ENCODE measurements at places on chromosomes 4 and X.

- H3K27ac ChIP-seq = no peak overlapping the region
- peaks cover 20% of the 10 kb centered on the region for H3K4me1 ChIP-seq
- H3K4me3 ChIP-seq = no peak overlapping the region
- H3K36me3 ChIP-seq = no peaks in the 10 kb centered on the region
Observed at GRCh38 chr4:105179539-105180401, 33.1 kb downstream of the TET2 start.

DNA sequence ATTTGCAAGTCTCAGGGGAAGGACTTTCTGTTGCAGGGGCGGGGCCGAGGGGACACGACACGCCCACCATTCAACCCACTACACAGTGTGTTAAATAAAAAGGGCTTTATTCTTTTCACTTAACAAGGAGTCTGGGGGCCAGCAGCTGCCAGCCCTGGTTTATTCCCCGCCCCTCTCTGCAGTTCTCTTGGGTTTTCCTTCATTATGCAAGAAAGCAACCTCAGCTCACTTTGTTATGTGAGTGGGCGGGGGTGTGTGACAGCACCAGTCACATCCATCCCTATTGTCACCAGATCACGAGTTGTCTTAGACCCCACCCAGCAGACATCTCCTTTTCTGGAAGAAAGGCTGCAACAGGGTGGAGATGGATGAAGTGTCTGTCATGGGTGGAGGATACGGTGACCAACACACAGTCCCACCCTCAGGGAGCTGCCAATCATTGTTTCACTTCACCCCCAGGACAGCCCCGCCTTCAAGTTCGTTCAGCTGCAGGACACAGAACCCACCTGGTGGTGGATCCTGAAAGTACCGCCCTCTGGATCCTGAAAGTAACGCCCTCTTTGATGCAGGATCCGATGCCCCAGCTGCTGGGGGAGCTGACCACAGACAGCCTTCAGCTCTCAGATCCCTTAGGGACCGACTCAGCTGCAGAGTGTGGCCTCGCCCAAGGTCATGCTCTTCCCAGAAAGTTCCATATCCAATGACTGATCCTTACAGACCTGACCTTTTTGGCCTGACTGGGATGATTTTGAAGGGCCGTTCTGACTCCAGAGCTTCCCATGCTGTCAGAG is 79.6 kb downstream of the SMIM20 start:
- H3K4me1 ChIP-seq = peaks cover 9% of the 10 kb centered on the region
- no peaks in the 10 kb centered on the region for H3K27me3 ChIP-seq
- no peak overlapping the region for H3K27ac ChIP-seq

GRCh38 chrX:14934423-14934822 is 61.2 kb downstream of the MOSPD2 start:
- no peak for DNase-seq
- H3K4me1 ChIP-seq = no peaks in the 10 kb centered on the region
- H3K4me3 ChIP-seq = no peak overlapping the region

GRCh38 chrX:110045421-110045820 is 42.5 kb downstream of the TMEM164 start:
- H3K4me1 ChIP-seq = no peaks in the 10 kb centered on the region
- no peak overlapping the region for H3K27ac ChIP-seq
- H3K36me3 ChIP-seq = no peaks in the 10 kb centered on the region
- H3K27me3 ChIP-seq = no peaks in the 10 kb centered on the region
- DNase-seq = no peak

DNA sequence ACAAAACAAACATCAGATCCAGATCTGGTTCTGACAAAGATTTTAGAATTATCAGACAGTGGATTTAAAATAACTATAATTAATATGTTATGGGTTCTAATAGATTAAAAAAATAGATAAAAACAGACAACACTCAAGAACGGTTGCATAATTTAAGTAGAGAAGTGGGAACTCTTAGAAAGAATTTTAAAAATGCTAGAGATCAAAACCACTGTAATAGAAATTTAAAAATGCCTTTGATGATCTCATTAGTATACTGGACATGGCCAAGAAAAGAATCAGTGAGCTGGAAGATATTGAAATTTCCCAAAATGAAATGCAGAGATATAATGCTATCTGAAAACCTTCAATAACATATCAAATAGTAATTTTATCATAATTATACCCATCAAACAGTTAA is 28.3 kb upstream of the DYNLT3 start:
- H3K4me3 ChIP-seq = no peak overlapping the region
- H3K4me1 ChIP-seq = no peaks in the 10 kb centered on the region
- DNase-seq = no peak
- H3K36me3 ChIP-seq = no peaks in the 10 kb centered on the region
